ENCODE measurements at places on chromosomes 11 and 22. TPM values are rescaled to one million over a fixed set of nuclear protein-coding genes. Genes with fewer than 3 reads are reported as not detected.

GRCh38 chr11:62794201-62794775, 2.5 kb upstream of the TMEM223 start:
- DNase-seq, result no peak

GRCh38 chr11:2400762-2401435, 349 bp downstream of the TSSC4 start:
- DNase-seq, result peak; percentile 29

GRCh38 chr11:127055236-127055635, 54.7 kb upstream of the KIRREL3 start:
- DNase-seq, result no peak

DNA sequence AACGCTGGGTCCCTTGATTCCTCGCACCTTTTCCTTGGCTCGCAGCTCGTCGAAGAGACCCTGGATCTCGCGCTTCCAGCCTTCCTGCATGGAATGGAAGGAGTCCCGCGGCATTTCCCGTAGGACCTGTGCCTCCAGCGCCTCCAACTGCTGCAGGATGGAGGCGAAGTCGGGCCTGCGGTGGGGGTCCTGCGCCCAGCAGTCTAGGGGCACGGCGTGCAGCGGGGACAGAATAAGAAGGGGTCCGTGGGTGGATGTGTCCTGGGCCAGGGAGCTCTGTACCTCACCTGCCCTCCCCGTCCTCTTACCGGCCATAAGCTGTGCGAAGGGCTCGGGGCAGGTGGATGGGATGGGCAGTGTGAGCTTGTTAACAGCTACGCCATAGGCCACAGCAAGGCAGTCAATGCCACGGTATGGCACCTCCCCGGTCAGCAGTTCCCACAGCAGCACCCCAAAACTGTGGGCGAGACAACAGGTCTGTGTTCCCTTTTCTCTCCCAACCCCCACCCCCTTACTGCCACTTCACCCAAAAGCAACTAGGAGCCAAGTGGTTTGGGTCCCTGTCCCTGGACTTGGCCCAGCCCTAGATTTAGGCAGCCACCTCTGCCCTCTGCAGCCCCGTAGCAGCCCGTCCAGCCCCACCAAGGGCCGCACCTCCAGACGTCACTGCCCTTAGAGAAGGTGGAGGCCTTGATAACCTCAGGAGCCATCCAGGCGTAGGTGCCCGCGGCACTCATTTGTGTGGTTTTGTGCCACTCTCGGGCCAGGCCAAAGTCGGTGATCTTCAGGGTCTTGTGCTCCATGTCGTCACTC, 6.2 kb downstream of the MAP3K11 start:
- no peak for DNase-seq

GRCh38 chr11:46234311-46234710, 43.2 kb upstream of the CREB3L1 start:
- peak; percentile 85 for DNase-seq

- DNase-seq, result no peak
Measured at GRCh38 chr11:44774731-44775130, 48.0 kb downstream of the TSPAN18 start.

Gene PATE4
- not detected for total RNA-seq

Gene MMP8
- total RNA-seq, result not detected

Gene RAG1
- total RNA-seq, result 0.84 TPM

Gene SLC25A18
- 0.88 TPM for total RNA-seq
